IMR-90 (cell line): ENCODE measurements at places on chromosomes 12 and 14.

GRCh38 chr12:26520109-26520508 lies 312.9 kb downstream of the ITPR2 start:
- no peaks in the 10 kb centered on the region for H3K36me3 ChIP-seq
- H3K27me3 ChIP-seq = no peaks in the 10 kb centered on the region
- DNase-seq = no peak
- H3K4me1 ChIP-seq = no peaks in the 10 kb centered on the region
- no peak overlapping the region for H3K27ac ChIP-seq

DNA sequence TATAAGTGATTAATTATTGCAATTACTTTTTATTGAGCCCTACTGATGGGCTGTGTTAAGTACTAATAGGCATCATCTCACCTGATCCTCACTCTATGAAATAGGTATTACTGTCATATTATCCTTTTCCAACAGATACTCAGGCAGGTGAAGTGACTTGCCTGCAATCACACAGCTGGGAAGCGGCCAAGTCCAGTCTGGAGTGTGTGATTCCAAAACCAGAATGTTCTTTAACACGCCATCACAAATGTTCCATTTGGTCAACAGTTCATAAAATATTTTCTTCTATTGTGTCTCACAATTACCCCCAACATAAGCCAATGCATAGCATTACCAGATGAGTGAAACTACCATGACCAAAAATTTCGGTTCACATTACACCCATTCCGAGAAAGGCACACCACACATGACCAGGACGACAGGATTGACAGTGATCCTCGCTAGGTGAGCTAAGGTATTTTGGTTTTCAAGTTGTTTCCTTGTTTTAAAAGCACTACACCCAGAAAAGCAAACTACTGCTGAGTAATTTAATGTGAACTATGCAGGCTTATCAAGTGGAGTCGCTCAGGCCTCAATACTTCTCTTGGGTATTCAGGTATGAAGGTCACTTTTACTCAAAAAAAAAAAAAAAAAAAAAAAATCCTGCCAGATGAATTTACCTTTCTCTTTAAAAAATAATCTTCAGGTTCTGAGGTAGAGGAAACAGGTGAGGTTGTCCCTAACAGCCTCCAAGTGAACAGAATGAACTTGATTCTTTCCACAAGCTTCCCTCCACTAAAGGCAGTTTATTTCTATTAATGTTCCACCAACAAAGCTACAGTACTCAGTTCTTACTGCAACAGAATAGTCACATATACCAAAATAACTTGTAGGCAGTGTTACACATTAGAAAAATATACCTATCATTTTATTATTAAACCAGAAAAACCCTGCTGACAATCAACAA lies 2.4 kb downstream of the VPS37B start:
- no peak overlapping the region for H3K4me3 ChIP-seq
- no peak for DNase-seq
- H3K27me3 ChIP-seq = no peaks in the 10 kb centered on the region
- H3K36me3 ChIP-seq = no peaks in the 10 kb centered on the region; the same call in 1 of the 2 replicates

DNA sequence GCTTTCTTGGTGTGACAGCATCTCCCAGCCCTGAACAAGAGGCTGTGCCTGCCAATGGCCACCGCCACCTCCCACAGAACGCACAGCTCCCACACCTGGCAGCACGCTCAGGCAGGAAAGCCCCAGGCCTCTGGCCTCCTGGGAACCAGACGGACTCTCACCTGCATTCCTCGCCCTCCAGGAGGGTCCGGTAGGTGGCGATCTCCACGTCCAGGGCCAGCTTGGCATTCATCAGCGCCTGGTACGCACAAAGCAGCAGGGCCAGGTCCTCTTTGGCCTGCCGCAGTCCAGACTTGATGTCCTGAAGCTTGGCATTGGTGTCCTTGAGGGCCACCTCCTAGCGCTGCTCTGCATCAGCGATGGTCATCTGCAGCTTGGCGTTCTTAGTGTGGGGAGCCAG lies 12.1 kb upstream of the KRT77 start:
- no peaks in the 10 kb centered on the region for H3K4me1 ChIP-seq
- H3K27me3 ChIP-seq = peaks cover 48% of the 10 kb centered on the region
- no peak overlapping the region for H3K27ac ChIP-seq
- no peaks in the 10 kb centered on the region for H3K36me3 ChIP-seq

DNA sequence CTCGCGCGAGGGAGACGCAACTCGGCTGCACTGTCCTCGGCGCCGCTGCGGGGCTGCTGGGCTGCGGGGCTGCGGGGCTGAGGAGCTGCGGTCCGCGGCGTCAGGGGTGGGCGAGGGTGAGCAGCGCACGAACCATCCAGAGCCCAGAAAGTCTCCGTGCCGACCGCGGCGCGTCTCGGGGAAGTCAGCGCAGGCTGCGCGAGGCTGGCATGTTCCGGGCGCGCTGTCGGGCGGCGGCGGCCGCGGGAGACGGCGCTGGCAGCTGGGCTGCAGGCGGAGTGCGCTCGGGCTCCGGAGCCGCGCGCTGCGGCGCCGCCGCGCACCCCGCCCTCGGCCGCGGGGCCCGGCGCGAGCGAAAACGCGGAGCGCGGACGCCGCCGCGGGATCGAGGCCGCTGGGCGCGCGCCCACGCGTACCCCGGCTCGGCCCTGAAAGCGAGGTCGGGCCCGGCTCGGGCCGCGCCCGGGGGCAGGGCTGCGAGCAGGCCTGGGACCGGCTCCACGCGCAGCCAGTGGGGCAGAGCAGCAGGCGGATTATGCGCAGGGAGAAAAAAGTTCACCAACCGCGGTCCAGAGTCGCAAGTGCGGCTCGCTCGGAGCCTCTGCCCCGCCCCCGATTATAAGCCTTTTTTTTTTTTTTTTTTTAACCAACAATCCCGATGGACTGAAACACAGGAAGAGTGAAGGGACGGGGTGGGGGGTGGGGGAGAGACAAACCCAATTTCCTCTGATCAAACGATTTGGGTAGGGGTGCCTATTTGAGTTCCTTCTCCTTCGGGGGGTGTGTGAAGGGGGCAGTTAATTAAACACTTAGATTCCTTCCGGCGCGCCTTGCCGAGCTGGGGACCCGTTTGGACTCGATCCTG lies at the start of gene PRICKLE1:
TSS of gene PRICKLE1 (minus strand) at position 282 of the 865 bp plus-strand sequence. CDS start 117,230 bp downstream, outside the sequence.
- DNase-seq = peak; percentile 60
- no peaks in the 10 kb centered on the region for H3K36me3 ChIP-seq
- H3K4me1 ChIP-seq = peaks cover 17% of the 10 kb centered on the region
- H3K27ac ChIP-seq = peak within 1 kb of the TSS; percentile 58
- H3K27me3 ChIP-seq = peaks cover 14% of the 10 kb centered on the region

DNA sequence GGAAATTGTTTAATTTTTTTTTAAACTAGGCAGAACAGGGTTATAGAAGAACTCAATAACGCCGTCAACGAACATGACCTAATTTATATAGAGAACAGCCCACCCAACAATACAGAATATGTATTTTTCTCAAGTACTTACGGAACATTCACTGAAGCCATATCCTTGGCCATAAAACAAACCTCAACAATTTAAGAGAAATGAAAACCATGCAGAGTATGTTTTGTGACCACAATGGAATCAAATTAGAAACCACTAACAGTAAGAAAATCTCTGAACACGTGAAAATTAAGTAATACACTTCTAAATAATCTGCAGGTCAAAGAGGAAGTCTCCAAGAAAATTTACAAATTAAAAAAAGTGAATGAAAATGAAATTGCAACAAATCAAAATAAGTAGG lies 9.4 kb downstream of the SART3 start:
- peaks cover 14% of the 10 kb centered on the region for H3K36me3 ChIP-seq
- H3K27ac ChIP-seq = no peak overlapping the region
- H3K4me1 ChIP-seq = no peaks in the 10 kb centered on the region
- DNase-seq = peak; percentile 65

GRCh38 chr12:90999527-90999926 lies 5.2 kb downstream of the EPYC start:
- H3K4me3 ChIP-seq = no peak overlapping the region
- no peaks in the 10 kb centered on the region for H3K36me3 ChIP-seq
- H3K27me3 ChIP-seq = no peaks in the 10 kb centered on the region
- H3K4me1 ChIP-seq = peaks cover 2% of the 10 kb centered on the region; the same call in 1 of the 2 replicates
- H3K27ac ChIP-seq = no peak overlapping the region

DNA sequence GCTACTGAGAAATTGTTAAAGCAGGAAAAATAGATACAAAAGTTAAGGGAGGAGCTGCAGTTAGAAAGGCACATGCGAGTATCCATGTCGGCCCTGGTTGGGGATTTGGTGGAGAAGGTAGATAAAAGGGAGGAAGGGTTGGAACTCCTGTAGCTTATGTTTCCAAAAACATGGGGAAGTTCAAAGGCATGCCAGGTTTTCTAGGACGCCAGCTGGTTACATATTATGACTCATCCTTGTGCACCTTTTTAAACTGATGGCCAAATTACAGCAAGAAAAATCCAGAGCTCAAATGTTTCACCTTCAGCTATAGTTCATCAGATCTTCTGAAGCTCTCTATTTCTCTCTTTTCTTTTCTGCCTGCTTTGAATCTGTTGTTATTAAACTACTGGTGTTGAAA lies 13.2 kb upstream of the MAP4K5 start:
- H3K36me3 ChIP-seq = no peaks in the 10 kb centered on the region
- H3K4me3 ChIP-seq = no peak overlapping the region
- H3K27ac ChIP-seq = no peak overlapping the region
- no peak for DNase-seq

DNA sequence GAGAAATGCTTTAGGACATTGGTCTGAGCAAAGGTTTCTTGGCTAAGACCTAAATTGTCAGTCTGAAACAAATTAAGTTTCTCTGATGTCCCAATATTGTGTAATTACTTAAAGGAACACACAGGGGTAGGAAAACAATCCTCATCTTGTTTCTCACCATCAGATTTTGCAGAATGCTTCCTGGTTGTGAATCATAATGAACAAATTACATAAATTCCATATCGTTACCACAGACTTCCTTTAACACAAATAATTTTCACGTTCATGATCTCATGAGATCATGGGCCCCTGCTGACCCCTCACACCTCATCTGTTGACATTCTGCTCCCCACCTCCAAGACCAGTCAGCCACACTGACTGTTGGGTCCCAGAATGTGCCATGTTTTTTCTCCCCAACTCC lies 194.1 kb downstream of the MON2 start:
- no peaks in the 10 kb centered on the region for H3K36me3 ChIP-seq
- no peak overlapping the region for H3K27ac ChIP-seq
- no peak overlapping the region for H3K4me3 ChIP-seq
- peaks cover 2% of the 10 kb centered on the region; the same call in 1 of the 2 replicates for H3K27me3 ChIP-seq

DNA sequence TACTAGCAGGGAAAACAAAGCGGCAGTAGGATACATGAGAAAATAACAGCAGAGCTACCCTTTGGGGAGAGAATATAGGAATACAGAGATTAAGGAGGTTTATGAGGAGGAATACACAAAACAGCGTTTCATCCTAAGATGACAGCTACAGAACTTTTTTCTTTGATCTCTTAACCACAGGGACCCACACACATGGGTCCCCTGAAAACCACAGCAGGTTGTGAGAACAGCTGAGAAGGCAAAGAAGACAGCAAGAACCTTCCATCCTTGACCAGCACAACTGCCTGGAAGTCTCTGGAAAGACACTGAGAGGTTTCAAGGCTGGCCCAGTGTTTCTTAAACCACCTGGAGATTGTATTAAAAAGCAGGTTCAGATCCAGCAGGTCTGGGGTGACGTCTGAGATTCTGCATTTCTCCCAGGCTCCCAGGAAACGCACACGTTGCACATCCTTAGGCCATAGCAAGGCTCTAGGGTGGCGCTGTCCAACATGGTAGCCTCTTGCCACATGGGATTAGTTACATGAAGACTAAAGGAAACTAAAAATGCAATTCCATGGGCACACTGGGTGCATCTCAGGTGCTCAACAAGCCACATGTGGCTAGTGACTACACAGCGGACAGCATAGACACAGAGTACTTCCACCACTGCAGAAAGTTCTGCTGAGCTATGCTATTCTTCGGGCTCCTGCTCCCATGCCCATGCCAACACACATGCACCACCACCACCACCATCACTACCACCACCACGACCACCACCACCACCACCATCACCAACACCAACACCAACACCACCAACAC lies 92.3 kb downstream of the FOXN3 start:
- DNase-seq = no peak
- no peak overlapping the region for H3K4me3 ChIP-seq
- H3K36me3 ChIP-seq = peaks cover 5% of the 10 kb centered on the region
- no peak overlapping the region for H3K27ac ChIP-seq
- no peaks in the 10 kb centered on the region for H3K27me3 ChIP-seq

DNA sequence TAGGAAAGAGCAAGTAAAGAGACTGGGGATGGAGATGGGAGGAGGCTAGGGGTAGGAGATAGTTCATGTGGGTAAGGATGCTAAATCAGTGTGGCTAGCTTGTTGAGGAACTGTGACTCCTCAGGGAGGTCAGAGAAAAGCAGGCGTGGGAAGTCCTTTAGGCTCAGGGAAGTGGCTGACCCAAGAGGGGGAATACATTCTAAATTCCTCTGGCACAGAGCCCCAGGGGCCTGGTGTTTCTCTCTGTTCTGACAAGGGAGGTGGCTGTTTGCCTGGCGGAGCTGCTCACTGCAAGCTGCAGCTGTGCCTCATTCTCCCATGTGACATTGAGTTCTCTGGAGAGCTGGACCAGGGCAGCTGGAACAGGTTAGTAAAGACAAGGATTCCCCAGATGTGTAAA lies 152.2 kb upstream of the SLC38A2 start:
- no peaks in the 10 kb centered on the region for H3K27me3 ChIP-seq
- peaks cover 22% of the 10 kb centered on the region for H3K4me1 ChIP-seq
- peak overlapping the region; percentile 94 for H3K27ac ChIP-seq
- H3K4me3 ChIP-seq = no peak overlapping the region

DNA sequence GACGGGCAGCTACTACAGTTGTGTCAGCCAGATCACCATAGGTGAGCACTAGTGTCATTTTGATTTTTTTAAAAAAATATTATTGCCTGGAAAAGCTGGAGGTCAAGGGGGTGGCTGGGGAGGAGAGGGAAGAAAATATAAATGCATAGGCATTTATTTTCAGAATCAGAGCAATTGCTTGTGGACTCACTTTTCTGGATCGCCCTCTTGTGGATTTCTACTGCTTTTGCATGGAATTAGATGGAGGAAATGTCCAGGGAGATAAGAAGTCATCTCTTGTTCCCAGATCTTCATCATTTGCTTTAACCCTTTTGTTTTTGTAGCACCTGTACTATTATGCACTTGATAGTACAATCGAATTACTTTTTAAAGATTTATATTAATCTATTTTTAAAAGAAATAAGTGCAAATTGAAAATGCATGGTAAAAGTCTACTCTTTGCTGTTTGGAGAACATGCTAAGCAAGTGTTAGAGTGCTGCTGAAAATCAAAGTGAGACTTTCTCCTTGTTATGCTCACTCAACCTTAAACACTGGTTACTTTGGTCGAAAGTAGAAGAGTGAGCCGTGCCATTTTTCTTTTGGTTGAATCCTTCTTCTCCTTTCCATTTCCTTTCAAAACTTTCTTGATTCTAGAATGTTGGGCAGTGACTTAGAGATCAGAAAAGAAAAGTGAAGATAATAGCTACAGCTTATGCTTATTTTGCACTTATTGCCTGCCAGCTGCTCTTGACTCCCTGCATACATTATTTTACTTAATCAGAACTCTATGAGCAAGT lies 60.6 kb upstream of the ANO4 start:
- peak; percentile 60 for DNase-seq
- H3K4me1 ChIP-seq = no peaks in the 10 kb centered on the region
- no peak overlapping the region for H3K27ac ChIP-seq
